ENCODE measurements at places on chromosomes 7 and 10.

DNA sequence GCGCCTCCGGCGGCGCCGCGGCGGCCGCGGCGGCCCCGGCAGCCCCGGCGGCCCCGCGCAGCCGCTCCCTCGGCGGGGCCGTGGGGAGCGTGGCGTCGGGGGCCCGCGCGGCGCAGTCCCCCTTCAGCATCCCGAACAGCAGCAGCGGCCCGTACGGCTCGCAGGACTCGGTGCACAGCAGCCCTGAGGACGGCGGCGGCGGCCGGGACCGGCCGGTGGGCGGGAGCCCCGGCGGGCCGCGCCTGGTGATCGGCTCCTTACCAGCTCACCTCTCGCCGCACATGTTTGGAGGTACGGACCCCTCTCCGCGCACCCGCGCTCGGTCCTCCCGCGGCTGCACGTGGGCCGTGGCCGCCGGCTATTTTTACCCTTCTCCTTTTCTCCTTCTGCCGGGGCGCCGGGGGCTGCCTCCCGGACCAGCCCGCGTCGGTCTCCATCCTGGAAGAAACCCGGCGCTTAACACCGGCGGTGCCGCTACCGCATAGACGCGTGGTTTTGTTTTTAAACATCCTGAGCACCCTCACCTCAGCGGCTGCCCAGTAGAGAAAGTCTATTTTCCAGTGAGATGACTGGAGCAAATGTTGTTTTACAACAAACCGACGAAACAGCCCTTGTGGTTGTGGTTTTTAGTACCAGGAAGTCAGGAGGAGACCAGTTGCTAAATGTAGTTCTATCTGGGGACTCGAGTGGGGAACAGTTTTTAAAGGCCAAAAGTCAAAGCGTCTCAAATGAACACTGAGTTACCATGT lies 1.3 kb downstream of the ZNRF2 start:
- peak; percentile 50 for DNase-seq

DNA sequence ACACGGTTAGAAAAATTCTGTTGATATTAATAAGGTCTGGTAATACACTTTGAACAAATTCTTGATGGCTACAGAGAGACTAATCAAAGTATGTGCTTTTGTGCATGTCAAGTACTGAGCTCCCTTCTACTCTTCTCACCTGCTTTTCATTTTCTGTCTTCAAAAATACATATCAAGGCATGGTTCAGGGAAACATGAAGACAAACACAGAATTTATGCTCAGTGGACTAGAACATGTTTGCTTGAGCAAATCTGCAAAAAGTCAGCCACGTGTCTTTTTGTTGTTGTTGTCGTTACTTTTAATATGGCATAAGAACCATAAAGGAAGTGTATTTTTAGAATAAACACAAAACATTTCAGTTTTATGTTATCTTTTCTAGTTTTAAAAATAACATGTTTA lies 21.9 kb downstream of the CDK13 start:
- no peak for DNase-seq

DNA sequence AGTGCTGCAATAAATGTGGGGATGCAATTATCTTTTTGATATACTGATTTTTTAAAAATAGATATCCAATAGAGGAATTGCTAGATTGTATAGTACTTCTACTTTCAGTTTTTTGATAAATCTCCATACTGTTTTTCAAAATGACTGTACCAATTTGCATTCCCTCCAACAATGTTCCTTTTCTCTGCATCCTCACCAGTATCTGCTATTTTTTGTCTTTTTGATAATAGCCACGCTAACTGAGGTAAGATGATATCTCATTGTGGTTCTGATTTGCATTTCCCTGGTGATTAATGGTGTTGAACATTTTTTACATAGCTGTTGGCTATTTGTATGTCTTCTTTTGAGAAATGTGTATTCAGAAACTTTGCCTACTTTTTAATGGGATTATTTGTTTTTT lies 217.7 kb upstream of the MTPN start:
- DNase-seq, result no peak

- DNase-seq, result peak; percentile 59
Measured at GRCh38 chr7:114973147-114973546, 51.3 kb downstream of the MDFIC start.

GRCh38 chr10:50397312-50398140 lies 146.2 kb upstream of the ASAH2 start:
- DNase-seq, result no peak

- no peak for DNase-seq
Measured at GRCh38 chr10:79932841-79933379, 16.0 kb downstream of the SFTPD start.

GRCh38 chr7:10015687-10016086 lies 958.0 kb upstream of the PHF14 start:
- no peak for DNase-seq

DNA sequence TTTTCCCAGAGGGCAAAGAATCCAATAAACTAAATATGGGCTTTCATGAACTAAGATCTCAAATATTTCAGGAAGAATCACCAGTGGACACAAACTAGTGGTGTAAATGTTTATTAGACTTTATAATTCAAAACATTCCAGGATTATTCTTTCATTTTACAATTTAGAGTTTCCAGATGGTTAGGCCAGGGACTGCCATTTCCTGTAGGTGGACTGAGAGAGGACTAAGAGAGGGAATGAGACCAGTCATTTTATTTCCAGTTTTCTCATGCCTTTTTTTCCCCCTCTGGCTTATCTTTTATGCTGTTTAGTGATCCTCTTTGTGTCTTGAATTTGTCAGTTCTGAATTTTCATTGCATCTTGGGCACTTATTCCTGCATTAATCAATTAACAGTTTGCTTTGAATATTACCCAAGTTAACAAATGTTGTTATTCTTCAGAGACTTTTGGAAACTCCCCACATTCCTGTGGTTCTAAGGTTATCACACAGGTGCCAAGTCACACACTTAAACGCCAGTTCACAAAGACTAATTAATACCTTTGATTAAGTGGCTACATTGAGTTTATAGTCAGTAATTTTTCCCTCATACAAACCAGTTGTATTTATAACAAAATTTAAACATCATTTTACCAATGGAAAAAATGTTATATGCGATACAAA lies 12.3 kb downstream of the CISD1 start:
- no peak for DNase-seq

GRCh38 chr10:89523274-89523673 lies 12.1 kb downstream of the SLC16A12 start:
- no peak for DNase-seq

DNA sequence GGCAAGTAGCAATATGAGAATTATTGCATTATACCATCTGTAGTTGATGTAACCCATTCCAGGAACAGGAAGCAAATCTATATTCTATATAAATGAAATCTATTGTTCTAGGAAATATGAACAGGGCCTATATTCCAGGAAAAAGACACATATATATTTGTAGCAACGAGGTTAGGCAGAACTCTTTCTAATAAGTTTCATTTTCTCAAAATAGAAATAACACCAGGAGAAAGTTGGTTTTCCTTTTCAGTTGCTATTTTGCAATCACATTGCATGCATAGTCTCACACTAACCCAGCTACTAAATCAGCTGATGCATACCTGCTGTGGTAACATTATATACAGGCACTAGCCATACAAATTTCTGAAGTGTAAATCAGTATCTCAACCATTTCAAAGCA lies 6.2 kb upstream of the IFIT2 start:
- no peak for DNase-seq

GRCh38 chr10:120897343-120897742 lies 46.2 kb downstream of the WDR11 start:
- DNase-seq, result peak; percentile 60

DNA sequence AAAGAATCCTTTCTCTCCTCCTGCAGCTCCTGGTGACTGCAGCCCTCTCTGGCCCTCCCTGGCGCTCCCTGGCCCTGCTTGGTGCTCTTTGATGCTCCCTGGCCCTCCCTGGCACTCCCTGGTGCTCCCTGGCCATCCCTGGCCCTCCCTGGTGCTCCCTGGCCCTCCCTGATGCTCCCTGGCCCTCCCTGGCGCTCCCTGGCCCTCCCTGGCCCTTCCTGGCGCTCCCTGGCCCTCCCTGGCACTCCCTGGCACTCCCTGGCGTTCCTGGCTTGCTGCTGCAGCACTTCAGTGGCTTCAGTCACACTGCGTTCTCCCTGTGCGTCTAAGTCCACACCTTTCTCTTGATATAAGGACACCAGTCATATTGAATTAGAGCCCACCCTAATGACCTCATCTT lies 15.2 kb upstream of the FGFR2 start:
- DNase-seq, result no peak

DNA sequence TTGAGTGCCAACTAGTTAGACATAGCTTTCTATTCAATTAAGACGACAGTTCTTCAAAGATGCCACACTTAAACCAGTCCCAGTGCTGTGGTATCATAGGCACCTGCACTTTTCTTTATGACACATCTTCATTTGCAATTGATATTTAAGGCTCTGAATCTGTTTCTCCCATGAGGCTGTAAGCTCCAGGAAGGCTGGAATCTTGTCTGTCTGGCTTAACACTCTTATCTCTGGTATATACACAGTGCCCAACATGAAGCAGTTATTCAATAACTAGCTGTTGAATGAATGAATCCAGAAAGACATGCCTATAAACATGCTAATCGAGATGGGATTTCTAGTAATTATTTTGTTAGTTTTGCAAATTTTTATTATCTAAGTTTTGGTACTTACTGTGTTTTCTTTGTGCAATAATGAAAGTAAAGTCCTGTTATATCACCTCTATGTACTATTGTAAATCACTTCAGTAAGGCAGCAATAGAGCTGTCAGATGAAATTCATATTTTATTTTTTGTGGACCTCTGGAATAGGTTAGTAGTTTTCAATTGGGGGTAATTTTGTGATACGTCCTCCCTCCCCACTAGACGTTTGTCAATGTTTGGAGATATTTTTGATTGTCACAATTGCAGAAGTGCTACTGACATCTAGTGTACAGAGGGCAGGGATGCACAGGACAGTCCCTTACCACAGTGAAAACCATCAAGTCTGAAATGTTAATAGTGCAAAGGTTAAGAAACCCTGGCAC lies 51.3 kb upstream of the STEAP4 start:
- DNase-seq, result no peak

DNA sequence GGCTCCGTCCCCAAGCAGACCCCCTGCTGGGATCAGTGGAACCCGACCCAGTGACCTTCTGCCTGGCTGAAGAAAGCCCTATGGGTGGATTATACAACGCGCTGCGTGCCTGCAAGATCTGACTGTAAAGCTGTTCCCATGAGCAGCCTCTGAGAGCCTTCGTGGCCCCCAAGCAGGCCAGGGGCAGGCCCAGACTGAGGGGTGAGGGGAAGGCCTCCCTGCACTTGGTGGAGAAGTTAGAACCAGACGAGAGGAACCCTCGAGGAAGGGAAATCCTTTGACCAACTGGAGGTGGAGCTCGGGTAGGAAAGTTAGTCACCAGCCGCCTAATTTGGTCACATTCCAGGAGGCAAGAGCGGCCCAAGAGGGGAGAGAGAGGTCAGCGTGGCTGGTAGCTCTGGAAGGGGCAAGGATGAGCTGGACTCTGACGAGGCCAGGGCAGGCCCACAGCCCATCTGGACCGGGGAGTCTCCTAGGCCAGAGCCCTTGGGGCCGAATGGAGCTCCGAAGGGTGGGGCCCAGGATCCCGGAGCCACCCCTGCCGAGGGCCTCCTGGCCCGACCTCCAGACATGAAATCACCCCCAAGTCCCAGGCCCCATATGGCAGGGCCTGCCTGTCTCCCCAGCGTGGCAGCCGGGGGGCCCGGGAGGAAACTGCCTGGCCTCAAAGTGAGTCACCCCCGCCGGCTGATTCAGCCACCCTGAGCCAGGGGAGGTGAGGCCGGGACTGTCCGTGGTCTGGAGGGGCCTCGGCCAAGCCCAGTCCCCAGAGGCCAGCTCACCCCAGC lies 23.3 kb upstream of the PDGFA start:
- no peak for DNase-seq

DNA sequence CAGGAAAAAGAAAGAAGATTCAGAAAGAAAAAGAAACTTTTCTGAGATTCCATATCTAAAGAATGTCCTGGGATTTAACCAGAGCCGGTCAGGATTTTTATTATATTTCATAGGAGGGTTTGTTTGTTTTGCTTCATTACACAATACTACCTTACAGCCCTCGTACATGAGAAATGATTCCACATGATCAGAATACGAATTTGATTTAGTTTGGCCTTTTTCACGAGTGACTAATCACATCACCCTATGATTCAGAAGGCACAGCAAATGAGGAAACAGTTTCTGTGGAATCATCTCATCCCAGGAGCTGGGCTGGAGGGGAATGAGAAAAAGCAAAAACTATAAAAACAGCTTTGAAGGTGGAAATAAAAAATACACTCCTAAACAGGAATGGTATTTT lies 54.7 kb upstream of the VWC2 start:
- DNase-seq, result no peak

DNA sequence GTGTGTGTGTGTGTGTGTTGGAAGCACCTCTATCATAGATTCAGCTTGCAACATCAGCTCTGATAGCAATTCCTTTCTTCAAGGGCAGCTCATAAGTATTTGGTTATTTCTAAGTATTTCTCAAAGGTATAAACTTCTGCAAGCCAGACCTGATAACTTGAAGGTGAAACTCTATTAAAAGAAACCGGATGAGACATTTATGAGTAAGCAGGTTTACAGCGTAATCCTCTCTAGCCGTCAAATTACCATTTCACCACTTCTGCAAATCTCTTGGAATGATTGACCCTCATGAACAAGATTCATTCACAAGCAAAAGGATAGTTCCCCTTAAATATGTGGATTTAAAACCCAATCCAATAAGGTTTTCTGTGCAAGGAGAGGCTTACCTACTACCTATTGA lies 23.1 kb downstream of the PDE1C start:
- DNase-seq, result no peak

DNA sequence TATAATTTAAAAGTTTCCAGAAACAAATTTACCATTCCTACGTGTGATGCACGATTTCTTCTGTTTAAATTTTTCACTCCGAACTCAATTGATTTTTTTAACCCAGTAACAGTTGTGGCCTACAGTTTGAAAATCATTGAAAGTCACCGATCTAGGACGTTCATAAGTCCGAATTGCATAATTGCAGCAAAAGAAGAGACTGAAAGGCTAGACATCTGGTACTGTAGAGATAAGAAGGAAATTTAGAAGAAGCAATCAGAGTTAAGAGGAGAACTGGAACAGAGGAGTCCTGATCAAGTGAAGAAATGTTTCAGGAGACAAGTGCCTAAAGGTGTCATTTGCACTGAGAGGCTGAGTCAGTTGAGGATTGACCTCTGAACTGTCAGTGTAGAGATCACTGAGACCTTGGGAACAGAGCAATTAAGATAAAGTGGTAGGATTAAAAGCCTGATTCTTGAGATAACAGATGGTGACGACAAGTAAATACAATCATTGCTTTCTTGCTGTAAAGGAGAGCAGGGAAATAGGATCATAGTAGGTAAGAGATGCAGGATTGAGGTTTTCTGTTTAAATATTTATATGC lies 73.5 kb downstream of the ZFAND4 start:
- DNase-seq, result no peak

GRCh38 chr10:6507311-6507710 lies 72.8 kb downstream of the PRKCQ start:
- no peak for DNase-seq

All from foreskin melanocyte (primary cell).